ENCODE measurements at places on chromosomes 13 and 19.

DNA sequence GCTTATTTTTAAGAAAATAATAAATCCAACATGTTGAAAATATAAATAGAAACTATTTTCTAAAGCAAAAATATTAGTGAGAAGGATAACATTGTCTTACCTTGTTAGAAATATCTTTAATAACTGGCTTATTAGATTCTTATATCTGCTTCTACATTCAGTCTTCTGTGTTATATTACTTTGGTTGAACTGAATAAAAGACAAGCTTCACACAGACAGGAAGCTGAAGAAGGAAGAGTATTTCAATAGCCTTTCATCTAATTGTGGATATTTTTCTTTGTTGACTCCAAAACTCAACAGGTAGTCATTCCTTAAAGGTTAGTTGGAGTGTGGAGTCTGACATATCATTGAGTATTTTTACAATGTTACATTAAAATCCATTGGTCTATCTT is 10.9 kb downstream of the SETDB2 start:
- no peak for DNase-seq

GRCh38 chr13:97298816-97299215 is 76.7 kb downstream of the MBNL2 start:
- no peak for DNase-seq

- no peak for DNase-seq
These were observed 11.3 kb upstream of the ERICH6B start for GRCh38 chr13:45626731-45627374.

DNA sequence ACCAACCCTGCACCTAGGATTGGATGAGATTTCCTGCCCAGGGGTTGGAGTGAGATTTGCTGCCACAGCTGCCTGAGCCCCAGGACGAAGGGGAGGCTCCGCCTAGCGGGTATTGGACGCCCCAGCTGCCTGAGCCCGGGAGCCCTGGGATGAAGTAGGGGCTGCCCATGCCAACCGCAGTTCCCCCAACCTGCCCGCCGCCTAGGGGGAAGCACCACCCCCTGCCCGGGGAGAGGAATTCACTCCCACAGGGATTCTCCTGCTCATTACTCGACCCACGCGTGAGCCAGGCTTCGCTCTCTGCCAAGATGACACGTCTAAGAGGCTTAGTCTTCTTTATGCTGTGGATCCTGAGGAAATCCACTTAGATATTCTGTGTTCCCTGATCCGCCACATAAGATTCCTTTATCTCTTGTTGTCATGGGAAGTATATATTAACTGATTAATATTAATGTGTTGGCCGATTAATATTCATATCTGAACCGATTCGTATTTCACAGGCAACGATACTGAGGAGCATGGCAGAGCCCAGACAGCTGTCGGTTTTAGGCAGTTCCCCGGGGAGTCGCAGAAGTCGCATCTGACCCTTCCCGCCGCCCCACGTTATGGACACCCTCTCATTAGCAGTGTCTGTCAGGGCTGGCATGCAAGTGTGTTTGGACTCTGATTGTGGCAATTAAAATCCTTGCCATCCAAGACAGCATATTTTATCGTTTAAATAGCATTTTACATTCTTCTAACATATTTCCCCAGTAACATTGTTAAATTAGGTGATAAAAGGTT is 44.5 kb upstream of the KCTD15 start:
- no peak for DNase-seq
